GM18507 (cell line): ENCODE measurements at places on chromosomes 6 and 20.

DNA sequence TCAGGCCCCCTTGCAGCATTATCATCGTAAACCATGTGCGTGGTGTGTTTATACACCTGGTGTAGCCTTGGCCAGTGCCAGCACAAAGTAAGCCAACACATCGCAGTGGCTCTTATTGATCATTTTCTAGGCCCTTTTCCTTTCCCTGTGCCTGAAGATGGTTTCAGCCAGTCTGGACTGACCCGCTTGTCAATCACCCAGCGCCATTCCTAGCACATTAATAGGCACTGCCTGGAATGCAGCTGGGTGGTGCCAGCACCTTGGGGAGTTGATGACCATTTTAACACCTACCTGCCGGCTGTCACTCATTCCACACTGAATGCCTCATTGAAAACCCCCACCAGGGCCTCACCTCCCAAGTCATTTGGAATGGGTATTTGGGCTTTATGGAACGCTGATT, 4.9 kb upstream of the UQCC2 start:
- no peak for DNase-seq

GRCh38 chr6:45522486-45522885, 144.8 kb upstream of the SUPT3H start:
- DNase-seq, result no peak

- no peak for DNase-seq
Measured at GRCh38 chr6:119978274-119978889, 628.8 kb upstream of the MAN1A1 start.

DNA sequence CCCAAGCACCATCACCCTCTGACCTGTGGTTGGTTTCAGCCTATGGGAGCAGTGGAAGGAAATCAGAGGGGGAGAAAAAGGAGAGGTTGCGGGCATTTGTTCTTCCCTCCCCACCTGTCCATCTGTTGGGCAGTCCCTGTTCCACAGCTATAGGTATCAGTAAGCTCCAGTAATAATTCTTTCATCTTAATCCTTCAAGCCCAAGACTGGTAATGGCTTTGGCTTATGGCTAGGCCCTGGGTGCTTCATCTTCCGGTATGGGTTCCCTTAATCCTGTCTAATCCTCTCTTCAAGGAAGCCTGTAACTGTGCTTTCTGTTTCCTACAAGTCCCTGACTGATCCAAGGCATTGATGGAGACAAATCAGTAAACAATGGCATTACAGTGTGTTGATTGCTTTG, 42.2 kb upstream of the STK35 start:
- no peak for DNase-seq

- DNase-seq, result no peak
Measured at GRCh38 chr6:69827276-69827893, 30.6 kb upstream of the LMBRD1 start.

- no peak for DNase-seq
Measured at GRCh38 chr20:61435184-61435822, 183.2 kb downstream of the CDH4 start.

- DNase-seq, result no peak
Measured at GRCh38 chr6:55388211-55388610, 60.9 kb downstream of the GFRAL start.

GRCh38 chr20:45963059-45964005, 8.7 kb downstream of the ZNF335 start:
- no peak for DNase-seq

DNA sequence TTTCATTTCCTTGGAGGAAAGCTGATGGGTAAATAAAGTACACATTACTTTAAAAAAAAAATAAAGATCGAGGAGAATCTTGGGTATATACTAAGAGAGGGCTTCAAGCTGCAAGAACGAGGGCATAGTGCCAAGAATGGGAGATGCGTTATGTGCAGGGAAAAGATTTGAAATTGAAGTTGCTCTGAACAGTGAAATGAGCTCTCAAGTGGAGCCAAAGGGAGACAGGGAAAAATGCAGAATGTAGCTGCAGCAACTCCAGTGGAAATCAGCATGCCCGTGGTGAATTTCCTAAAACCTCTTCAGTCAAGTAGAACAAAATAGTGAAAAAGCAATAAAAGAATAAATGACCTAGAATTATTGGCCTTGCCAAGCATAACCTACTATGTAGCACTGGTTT, 11.4 kb upstream of the COL9A1 start:
- no peak for DNase-seq

- no peak for DNase-seq
Measured at GRCh38 chr6:155915651-155916050, 460.0 kb upstream of the NOX3 start.

GRCh38 chr6:146267946-146268345, 239.1 kb downstream of the GRM1 start:
- DNase-seq, result no peak

DNA sequence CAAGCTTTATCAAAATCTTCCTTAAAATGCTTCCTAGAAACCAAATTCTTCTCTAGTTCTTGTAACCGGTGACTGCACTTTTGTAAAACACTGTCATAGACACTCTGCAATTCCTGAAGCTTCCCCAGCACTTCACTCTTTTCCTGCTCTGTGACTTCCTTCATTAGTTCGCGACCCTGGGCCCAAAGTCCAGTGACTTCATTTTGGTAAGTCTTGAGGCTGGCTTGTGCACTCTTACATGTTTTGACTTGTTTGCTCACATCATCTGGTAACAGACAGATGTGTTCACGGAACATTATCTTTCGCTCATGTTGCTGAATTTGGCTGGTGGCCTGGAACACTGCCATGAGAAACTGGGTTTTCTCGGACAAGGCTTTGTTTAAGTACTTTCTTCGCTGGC, 306.2 kb downstream of the SYNE1 start:
- no peak for DNase-seq

- no peak for DNase-seq
Measured at GRCh38 chr6:167487749-167488664, 163.1 kb downstream of the TTLL2 start.

DNA sequence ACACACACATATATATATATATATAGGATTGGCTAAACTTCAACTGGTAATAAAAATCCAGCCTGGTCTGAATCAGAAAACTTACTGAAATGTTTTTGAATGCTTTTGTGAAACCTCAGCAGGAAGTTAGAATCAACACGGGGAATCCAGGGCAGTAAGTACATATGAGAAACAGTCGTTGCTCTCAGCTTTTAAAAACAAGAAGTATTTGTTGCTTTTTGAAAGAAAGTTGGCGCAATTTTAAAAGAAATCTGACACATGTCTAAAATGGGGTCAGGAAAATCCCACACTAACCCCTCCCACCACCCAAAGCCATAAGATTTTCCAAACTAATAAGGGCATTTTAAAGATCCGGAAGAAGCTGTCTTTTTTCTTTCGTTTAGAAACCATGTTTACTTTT, 11.5 kb upstream of the CCDC170 start:
- DNase-seq, result no peak

DNA sequence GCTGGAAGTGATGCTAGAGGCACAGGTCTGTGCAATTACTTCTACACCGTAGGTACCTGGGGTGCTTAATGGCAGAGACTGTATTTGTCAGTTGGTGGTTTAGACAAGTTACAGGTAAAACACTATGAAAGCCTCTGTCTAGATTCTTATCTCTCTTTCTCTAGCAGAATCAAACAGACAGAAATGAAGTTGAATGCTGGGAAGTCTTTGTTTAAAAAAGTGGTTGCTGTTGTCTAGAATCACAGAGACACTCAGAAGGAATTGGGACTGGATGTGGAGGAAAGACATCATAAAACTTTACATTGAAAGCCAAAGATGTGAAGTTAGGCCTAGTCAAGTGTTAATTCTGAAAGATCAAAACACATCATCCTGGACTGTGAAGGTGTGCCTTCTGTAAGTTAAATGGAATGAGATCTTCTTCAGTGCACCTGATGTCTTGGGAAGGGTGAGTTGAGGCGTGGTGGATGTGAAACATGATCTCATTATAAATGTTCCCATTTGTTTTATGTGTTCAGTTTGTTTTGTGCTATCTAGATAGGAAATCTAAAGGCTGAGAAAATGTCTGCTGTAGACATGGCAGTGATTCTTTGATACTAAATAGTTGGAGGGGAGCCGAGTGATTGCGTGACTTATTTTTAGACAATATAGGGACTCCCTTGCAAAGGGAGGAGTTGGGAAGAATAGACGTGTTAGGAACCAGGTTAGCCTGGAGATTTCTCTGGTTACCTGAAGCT, 290.2 kb downstream of the SOX4 start:
- no peak for DNase-seq

- no peak for DNase-seq
Measured at GRCh38 chr6:16301511-16301910, 63.1 kb downstream of the GMPR start.

GRCh38 chr6:90790696-90791095, 203.8 kb upstream of the MAP3K7 start:
- DNase-seq, result no peak

GRCh38 chr6:31113861-31114540, 599 bp upstream of the PSORS1C1 start:
- no peak for DNase-seq

DNA sequence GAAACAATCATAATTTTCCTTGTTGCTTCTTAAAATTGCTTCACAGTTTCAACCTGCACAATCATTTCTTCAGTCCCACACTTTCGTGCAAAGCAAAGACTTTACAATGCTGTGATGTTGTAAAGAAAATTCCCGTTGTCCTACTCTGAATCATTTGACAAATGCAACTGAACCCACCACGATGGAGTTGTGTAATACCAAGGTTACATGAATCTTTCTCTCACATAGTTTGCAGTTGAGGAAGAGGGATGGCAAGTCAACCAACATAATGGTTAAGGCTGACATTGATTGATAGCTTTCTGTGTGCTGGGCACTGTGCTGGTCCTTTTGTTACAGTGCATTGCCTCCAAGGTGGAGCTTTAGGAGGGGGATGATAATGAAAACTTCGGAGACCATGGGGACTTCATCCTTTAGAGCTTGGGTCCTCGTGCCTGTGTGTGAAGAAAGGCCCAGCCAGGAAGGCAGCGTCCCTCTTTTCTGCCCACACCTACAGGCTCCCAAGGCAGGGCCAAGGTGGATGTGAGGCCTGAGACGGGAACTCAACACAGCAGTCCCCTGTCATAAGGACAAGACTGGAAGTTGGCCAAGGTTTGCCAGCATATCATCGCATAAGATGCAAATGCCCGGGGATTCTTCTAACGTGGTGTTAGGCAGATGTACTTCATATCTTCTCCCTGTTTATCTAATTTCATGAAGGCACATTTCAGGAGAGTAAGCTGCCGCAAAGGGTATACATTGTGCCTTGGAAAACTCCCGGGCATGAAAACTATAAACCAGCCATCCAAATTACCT, 96.9 kb downstream of the LY86 start:
- no peak for DNase-seq

DNA sequence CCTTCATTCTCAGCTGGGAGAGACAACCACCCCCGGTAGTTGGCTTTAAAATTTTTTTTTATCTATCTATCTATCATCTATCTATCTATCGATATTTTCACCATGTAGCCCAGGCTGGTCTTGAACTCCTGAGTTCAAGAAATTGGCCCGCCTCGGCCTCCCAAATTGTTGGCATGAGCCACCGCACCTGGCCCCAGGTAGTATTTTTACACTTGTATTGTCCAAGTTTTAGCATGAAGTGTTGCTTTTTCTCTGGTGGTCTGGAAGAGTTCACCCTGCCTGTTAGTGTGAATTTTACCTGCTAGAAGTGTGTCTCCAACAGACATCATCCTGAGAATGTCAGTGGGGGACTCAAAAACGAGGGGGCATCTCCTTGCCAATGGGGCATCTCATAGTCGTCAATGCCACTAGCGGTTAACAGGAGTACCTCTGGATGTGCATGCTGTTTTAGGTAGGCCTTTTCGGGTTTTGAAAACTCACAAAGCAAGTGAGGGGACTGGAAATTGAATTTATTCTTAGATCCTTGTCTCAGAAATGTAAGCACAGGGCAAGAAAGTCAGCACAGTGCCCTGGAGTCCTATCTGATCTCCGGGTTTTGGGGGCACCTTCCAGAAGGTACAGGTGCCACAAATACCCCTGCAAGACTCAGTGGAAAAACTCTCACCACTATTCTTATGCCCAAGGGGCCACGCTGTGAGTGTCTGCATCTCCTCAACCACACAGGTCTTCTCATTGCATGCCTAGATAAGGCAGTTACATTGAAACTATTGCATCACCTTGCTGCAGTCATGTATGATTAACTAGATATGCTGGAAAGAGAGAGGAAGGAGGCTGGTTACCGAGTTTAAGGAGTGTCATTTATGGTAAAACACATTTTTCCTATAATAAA, 37.1 kb downstream of the TNFAIP3 start:
- peak; percentile 44 for DNase-seq

DNA sequence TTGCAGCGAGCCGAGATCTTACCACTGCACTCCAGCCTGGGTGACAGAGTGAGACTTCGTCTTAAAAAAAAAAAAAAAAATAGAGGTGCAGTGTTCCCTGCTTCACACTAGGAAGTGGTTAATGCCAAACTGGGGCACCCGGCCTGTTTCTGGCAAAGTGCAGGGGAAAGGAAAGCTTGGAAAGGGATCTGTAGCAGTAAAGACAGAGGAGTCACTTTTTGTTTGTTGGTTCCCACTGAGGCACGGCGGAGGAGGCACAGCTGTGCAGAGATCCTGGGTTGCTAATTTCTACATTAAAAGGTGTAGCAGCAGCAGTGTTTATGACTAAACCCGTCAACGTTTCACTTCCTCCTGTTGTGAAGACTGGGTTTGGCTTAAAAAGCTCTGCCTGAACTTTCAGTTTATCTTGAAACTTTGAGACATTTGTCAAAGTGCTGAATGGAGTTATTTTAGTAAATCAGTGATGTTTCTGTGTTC, 125.6 kb downstream of the CARMIL1 start:
- DNase-seq, result peak; percentile 26

DNA sequence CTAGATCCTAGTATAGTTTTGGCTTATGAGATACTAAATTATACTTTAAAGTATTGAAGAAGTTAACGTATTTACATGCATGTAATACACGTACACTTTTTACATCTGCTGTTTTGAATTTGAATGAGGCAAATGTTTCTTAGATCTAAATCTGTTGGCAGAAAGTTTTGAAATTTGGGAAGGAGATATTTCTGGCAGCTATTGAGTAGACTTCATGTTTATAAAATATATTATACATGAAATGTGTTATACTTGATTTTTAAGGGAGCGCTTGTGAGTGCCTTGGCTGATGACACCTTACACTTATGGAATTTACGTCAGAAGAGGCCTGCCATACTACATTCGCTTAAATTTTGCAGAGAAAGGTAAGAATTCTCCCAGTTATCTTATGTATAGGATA, 34.7 kb downstream of the STXBP5 start:
- DNase-seq, result no peak

- DNase-seq, result peak; percentile 83
Measured at GRCh38 chr20:50790651-50791277, 4.1 kb upstream of the BCAS4 start.

DNA sequence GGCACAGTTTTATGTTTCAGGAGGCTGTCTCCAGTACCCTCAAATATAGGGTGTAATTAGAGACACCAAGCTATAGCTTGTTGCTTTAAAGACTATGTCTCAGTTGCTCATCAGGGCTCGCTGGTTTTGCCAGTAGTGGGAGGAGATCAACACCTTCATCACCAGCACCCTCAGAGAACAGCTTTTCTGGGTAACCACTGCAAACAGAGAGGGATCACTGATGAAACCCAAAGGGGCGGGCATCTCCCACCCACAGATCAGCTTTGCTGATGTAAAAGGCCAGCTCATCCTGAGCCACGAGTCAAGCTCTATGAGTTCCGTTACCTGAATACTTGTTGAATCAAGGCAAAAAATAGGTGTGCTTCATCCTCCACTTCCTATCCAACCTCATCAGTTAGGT, 187.7 kb downstream of the AIG1 start:
- DNase-seq, result no peak

- no peak for DNase-seq
Measured at GRCh38 chr6:17240803-17241500, 40.2 kb upstream of the RBM24 start.

GRCh38 chr6:20873425-20874190, 339.4 kb downstream of the CDKAL1 start:
- no peak for DNase-seq
